ENCODE measurements at places on chromosomes 6 and 20.

DNA sequence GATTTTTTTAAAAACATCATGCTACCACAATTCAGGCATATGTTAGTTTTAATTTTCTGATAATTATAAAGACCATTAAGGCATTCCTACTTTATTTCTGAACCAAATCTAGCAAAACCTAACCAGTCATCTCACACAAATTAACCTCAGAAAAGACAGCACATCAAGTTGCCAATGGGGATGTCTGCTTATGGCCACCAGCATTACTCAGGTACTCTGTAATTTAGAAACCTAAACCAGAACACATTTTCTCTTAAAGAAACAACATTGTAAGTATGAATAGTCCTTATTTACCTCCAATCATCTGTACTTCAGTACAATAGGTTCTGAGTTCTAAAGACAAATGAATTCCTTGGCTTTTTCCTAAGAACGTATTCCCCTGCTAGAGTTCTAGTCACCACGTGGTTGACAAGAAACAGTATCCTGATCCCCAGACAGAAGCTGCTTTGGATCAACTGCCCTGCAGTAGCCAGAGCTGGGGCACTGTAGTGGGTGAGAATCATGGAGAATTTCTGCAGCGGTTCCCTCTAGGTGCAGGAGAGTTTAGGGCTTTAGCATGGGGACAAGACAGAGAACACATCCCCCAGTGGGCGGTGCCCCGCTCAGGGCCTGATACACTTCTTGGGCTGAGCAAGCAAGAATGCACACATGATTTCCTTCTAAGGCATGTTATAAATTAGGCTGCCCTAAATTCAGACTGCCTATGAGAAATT lies 15.4 kb downstream of the GCLC start:
- no peak for DNase-seq

DNA sequence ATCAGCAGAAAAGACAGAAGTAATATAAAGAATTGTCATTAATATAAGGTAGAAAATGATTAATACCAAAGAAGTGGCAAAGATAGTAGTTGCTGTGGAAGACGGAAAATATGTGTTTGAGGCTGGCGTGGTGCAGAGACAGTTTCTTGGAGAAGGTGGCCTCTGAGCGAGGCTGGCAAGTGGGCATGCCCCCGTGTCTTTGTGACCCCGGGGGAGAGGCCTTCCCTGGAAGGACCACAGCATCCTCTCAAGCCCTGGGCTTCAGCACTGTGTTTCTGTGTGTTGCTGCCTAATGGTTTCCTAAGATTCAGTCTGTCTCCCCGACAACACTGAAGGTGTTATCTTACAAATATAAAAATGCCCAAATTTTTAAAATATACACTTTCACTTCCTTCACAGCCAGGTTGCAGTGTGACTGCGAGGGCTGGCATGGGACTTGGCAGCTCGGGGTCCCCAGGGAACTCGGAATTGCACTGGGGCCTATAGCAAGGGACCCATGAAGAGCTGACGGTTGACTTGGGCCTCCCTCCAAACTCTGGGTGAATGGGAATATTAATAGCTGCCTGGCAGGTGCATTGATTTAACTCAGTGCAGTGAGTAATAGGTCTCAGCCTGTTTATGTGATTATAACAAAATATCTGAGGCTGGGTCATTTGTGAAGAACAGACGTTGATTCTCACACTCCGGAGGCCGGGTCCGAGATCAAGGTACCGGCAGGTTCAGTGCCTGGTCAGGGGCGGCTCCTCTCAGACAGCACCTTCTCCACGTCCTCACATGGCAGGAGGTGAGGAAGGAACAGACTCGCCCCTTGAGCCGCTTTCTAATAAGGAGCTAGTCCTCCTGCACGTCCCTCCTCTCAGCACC lies 47.4 kb upstream of the AFDN start:
- DNase-seq: no peak

- DNase-seq: no peak
These were observed 4.8 kb downstream of the SOX18 start for GRCh38 chr20:64044484-64045247.

DNA sequence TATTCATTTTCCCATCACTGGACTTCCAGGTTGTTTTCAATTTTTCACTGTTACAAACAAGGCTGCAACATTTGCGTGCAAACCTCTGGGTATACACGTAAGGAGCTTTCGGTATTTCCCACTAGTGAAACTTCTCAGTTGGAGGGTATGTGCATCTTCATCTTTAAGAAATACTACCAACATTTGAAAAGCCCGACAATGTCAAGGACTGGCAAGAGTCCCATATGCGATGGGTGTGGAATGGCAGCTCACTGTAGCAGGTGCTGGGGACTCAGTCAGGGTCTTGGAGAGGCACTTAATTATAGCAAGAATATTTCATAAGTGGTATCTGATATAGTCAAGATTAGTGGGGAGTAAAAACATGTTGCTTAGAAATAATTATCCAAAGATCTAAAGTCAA lies 8.9 kb upstream of the HLA-B start:
- DNase-seq: no peak

DNA sequence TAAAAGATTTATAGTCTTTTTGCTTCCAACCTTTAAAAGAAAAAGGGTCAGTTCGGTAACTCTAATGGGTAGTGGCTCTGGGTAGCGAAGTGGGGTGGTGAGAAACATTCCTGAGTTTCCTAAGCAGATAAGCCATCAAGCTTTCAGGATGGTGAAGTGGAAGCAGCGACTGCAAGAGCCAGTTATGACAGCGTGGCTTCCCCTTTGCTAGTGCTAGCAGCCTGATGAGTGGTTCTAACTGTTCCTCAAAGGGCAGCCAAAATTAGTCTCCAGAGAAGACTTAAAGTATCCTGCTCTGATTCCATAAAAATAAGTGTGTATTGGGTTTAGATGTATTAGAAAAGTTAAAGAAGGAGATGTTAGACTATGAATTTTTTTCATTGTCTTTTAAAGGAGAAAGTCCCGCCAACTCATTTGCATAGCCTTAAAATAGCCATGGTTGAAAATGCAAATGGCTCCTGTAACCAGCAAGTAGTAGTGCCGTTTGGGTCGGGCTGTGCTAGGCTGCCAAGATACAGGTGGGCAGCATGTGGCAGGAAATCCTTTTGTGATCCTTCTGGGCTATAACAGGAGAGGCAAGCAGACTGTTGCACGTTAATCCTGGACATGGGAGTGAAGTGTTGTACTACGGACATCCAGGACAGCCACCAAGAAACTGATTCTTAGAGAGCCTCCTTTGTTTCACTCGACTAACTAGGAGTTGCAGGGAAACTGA lies 18.0 kb downstream of the ELOVL2 start:
- DNase-seq: peak; percentile 9

DNA sequence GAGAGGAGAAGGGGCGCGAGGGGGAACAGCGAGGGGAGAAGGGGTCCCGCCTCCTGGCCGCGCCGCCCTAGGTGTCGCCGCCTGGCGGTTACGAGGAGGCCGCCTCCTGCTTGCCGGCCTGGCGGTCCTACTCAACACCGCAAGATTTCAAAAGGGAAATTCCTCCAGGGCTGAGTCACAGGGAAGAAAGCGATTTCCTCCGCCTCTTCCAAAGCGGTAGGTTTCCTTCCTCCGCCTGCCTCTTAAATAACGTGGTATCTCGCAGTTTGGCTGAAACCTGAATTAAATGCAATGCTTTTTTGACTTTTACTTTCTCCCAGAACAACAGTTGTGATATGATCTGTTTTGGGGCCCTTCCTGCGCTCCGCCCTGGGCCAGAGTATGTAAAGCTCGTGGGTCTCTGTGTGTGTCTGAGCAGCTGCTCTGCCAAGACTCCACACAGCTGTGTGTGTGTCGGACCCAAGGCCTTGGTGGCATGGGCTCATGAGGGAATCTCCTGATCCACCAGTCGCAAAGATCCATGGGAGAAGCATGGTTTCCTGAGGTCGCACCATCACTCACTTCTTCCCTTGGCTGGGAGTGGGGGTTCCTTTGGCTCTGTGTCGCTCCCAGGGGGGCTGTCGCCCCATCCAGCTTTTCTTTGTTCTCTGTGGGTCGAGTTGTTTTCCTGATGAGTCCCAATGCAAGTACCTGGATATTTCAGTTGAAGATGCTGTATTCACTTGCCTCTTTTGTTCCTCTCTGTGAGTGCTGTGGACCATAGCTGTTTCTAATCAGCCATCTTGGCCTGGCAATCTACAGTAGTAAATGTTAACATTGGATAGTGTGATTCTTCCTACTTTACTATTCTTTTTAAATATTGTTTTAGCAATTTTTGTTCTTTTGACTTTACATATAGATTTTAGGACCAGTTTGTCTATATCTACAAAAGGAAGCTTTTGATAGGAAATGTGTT lies 31.6 kb upstream of the NOTCH4 start:
- DNase-seq: peak; percentile 88

GRCh38 chr20:50197463-50198179 lies 7.0 kb downstream of the CEBPB start:
- no peak for DNase-seq

DNA sequence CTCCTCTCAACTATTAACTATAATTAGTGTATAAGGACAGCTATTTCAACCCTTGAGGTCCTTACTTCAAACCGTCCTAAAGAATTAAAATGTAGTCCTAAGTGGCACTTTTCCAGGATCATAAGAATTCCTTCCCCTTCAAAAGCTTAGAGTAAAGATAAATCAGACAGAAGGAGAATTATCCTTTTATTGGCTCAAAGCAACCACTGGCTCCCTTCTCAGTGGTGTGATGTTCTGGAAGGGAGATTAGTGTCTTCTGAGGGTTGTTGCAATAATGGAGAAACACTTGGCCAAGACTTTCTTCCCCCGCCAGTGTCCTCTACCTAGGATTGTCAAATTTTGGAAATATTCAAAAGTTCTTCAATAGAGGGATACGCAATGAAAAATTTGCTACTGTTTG lies 89.1 kb upstream of the PLEKHG1 start:
- DNase-seq: no peak

- DNase-seq: no peak
These were observed 48.5 kb downstream of the PYGB start for GRCh38 chr20:25296094-25297093.
